ENCODE measurements at places on chromosomes 12 and 14.

GRCh38 chr14:71452539-71452938 is 479.7 kb upstream of the RGS6 start:
- no peak for DNase-seq

GRCh38 chr12:51295651-51296050 is 25.4 kb upstream of the SMAGP start:
- DNase-seq = no peak

- DNase-seq = no peak
Measured at GRCh38 chr14:94142247-94142646, 12.8 kb upstream of the IFI27L2 start.

- no peak for DNase-seq
Measured at GRCh38 chr12:91639327-91639726, 456.7 kb upstream of the DCN start.

DNA sequence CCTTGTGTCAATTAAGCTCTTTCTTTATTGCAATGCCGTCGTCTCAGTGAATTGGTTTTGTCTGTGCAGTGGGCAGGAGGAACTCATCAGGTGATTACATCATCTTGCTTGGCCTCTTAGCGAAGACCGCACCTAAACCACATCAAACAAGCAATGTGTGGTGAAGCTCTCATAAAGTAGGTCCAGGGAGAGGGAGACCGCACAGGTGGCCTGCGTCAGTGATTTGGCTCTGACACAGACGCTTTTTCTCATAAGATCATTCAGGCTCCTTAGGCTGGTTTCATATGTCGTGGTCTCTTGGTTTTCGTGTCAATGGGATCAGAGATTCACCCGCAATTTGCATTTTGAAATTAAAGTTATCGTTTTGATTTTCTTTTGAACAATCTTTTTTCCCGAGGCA is 6.7 kb upstream of the TESC start:
- DNase-seq = no peak

- no peak for DNase-seq
Measured at GRCh38 chr12:92142251-92142926, 3.3 kb downstream of the BTG1 start.

DNA sequence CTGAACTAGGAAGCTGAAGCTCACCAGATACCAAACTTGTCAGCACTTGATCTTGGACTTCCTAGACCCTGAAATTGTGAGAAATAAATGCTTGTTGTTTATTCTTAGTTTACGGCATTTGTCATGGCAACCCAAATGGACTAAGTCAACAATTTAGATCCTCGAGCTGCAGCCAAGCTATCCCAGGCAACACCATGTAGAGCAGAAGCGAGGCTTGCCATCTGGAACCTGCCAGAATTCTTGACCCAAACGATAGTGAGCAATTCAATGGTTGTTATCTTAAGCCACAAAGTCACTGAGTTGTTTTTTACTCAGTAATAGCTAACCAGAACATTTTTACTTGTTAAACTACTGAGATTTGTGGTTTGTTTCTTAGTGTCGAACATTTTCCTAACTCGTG is 458.5 kb upstream of the FLRT2 start:
- DNase-seq = no peak

DNA sequence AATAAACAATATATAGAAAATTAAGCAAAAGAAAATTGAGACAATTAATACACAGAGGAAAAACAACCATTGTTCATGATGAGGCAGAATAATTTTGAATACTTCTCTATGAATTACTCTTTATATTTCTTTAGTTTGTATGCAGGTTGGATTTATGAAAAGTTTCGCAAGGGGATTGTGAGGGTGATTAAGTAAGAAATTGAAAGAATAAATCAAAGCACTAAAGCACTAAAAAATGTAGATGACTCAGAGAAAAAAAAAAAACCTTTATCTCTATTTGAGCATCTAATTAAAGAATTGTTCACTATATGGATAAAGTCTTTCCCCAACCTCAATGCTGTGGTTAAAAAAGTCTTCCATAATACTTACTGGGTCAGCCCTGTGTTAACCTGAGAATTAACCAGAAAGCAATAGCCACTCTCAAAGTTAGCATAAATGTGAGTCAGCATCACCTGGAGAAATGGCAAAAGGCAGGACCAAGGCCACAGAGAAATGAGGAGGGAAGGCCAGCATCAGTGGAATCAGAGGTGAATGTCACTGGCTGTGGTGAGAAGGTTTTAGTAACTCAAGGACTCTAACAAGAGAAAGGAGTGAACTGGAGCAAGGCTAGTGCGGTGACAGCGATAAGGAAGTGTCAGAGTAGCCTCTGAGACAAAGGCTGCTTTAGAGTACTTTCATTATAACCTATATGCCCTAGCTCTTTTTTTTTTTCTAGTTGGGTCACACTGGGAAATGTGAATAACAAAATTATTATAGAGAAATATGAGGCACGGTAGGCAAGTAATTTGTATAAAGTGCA is 310.4 kb downstream of the KCNC2 start:
- DNase-seq = no peak

Measured in stimulated activated CD8-positive, alpha-beta memory T cell treated with anti-CD3 and anti-CD28 coated beads, Interleukin-4, amount 100 ng/mL, for 1 hour (primary cell).